ENCODE measurements at places on chromosomes 4 and X.

- DNase-seq: peak; percentile 13
Measured at GRCh38 chr4:60201052-60201673, 999.0 kb upstream of the ADGRL3 start.

DNA sequence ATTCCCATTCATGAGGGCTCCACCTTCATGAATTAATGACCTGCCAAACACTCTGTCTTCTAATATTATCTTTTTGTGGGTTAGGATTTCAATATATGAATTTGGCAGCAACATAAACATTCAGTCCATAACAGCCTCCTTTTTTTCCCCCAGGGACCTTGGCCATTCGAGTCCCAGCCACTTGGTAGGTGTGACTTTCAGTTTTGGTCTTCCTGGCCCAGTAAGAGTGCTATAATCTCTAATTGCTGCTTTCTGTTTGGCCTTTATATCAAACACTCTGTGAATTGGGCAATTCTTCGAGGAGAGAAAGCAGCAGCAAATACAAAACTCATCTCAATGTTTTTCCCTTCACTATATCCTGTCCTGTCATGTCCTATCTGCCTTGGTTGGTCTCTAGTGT is 12.4 kb upstream of the RADX start:
- no peak for DNase-seq

DNA sequence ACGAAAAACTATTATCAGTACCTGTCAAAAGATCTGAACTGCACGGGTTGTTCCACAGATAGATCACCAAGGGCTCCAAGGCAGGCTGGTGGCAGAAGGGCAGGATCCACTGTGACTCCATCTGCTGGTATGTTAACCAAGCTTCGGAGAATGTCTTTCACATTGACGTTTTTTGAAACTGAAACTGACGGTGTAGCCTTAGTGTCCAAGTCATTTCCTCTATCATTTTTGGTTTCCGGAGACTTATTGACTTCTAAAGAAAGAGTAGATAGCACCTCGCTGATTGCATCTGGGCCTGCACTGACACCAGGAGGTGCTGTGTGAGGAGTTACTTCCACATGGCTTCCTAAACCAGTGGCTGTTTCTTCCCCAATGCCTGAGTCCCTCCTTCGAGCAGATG is 186.9 kb downstream of the LRBA start:
- DNase-seq: no peak

DNA sequence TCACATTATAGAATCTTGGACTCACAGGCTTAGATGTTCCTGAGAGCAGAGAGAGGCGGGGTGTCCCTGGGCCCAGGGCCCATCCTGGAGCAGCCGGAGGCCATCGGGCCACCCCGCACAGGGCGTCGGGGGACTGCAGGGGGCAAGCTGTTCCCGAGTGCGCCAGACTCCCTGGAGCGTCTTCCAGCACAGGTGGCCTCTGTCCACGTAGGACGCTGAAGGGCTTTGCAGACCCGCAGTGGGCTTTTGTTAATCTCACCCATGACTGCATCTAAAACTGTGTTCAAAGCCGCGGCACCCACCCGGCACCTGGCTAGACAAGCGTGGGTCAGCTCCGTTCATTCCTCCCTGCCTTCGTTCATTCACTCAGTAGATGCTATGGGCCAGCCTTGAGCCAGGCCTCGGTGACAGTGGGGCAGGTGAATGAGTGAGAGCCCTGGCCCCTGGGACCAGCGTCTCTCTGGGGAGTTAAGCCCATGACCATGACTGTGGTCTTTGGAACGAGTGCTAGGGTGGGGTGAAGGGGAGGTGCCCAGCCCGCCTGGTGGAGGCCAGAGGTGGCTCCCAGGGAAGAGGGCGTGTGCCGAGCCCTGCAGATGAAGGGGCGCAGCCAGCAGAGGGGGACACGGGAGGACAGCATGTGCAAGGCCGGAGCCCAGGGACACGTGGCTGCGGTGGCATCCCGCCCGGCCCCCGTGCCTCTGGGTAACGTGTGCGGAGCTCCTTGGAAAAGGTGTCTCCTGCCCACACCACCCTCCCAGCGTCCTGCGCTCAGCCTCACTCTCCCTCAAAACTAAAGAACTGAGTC is 98.3 kb downstream of the HMX1 start:
- DNase-seq: peak; percentile 5

DNA sequence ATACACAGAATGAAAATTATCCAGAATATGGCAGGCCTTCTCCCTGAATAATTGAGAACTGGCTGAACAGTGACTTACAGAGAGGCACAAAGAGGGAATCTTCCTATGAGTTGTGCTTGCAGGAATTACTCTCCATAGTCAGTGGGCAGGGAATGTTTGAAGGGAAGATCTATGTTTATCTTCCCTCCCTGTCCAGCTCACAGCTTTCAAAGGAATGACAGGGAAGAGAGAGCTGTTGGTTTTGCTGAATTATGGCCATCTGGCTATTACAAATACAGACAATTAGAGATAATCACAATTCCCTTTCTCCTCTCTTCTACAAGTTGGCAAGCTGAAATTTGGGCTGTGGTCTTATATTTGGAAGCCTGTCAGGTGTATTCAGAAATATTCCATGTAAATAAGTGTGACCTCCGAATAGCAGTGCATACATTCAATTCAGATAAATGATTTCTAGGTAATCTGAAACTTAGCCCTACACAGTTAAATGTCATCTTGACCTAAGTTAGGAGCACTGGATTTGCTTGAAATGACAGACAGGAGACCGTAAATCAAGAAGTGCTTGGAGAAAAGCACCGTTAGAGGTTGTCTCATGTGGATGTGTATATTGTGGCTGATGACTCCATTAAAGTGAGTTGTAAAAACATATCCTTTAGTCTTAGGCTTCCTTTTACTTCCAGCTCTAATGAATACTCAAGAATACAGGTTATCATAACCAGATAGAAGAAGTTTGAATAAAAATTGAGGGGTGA is 136.8 kb downstream of the C4orf33 start:
- DNase-seq: no peak

DNA sequence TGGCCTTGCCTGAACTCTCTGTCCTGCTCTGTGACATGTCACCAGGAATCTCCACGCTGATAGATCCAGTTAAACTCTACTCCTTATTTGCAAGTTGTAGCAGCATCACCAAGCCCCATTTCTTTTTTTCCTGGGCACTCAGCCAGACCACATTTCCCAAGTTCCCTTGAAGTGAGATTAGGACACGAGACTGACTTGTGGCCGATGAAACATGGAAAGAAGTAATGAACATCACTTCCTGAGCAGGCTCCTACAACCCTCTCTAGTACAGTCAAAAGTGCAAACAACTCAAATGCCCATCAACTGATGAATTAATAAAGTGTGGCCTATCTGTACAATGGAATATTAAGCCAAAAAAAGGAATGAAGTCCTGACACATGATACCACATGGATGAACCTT is 74.6 kb downstream of the MAP3K15 start:
- no peak for DNase-seq

DNA sequence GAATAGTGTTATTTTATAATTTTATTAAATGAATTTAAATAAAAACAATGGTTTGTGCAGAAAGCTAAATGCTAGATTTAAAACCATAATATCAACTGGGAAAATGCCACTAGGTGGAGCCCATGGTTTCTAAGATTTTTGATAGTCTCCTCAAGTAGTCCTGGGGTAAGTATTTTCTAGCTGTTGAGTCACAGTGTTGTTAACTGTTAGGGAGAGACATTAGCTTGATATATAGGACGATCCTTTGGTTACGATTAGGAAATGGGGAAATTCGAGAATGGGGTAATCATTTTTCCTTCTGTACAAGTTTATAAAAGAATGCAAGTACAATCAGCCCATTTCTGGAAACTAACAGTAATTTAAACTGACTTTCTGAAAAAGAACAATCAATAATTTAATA is 378.4 kb downstream of the ANKRD50 start:
- DNase-seq: no peak

DNA sequence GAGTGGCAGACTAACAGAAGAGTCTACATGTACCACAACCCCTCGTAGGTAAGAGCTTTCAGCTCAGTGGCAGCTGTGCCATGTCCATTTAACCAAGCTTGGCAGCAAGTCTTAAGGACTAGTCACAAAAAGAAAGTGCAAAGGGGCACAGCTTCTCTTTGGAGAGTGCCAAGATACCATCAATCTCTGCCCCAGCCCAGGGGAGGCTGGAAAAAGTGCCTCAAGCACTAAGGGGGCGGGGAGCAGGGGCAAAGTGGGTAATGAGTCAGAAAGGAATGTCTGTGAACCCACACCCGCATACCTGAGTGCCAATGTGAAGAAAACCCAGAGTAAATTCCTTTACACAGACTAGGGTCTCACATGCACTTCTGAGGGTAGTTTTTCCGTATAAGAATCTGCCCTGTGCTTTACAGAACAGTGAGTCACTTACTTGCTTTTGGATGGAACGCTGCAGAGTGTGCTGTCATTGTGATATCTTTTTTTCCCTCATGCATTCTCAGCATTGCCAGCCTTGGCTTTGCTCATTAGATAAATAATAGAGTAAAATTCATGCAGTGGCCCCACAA is 219.8 kb downstream of the ZNF674 start:
- DNase-seq: peak; percentile 72

DNA sequence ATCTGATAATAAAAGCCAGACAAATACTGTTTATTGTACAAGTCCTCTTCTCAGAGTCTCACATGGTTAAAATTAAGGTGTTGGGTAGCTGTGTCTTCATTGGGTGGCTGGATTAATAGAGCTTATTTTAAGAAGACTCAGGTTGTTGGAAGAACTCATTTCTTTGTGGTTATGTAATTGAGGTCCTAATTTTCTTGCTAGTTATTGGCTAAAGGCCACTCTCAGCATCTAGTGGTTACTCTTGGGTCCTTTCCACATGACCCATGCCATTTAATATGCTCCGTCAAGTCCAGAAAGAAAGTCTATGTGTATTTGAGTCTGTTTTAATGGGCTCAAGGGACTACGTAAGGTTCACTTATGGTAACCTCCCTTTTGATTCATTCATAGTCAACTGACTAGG is 1668.6 kb upstream of the AGA start:
- no peak for DNase-seq

DNA sequence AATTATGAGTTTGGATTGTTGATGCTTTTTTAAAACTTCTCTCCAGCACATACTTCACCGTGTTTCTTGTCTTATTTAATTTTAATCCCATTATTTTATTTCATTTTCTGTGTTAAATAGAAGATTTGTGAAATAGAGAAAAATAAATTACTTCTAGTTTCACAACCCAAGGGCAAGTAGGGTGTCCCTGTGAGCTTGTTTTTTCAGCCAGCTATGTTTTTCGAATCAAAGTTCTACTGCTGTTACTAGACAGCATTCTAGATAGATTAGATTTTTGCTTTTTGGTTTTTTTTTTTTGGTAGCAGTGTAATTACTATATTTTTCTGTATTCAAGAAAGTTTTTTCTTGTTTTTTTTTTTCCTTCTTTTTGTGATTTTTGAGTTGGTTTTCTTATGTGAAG is 59.9 kb downstream of the RBPJ start:
- DNase-seq: no peak

DNA sequence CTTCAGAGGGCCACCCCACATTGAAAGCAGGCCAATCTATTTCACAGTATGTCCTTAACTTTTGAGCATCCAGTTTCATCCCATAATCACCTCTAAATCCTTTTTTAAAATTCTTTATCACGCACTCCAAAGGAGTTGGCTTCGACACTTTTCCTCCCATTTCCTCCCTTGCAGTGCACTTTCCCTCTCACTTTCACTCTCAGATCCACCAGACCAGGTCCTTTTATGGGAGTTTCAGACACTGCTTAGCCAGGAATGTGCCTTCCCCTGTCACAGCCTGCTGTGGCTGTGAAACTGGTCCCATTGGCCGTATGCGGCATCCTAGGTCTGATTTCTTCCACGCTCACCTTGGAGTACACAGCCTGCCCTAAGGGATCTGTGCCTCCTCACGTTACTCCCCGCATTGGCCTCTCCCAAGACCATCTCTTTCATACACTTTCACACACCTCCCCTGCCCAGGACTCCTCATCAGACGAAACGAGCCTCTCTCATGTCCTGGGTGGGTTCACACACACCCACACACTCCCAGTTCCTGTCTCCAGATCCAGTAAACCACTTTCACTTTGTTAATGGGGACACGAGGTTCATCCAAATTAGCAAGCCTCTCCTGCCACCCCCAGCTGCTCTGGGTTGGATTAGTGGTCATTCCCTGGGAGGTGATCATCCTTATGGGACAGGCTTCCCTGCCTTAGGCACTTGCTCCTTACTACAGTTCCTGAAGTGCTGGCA is 10.0 kb upstream of the RHOXF2B start:
- no peak for DNase-seq

DNA sequence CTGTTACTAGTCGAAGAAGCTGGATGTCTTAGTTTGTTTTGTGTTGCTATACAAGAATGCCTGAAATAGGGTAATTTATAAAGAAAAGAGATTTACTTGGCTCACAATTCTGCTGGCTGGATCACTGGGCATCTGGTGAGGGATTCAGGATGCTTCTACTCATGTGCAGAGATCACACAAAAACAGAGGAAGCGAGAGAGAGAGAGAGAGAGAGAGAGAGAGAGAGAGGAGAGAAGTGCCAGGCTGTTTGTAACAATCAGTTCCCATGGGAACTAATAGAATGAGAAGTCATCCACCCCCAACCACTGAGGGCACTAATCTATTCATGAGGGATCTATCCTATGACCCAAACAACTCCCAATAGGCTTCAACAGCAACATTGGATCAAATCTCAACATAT is 66.2 kb upstream of the FAM9A start:
- no peak for DNase-seq

- DNase-seq: no peak
Measured at GRCh38 chrX:10619425-10620046, 849 bp downstream of the MID1 start.

DNA sequence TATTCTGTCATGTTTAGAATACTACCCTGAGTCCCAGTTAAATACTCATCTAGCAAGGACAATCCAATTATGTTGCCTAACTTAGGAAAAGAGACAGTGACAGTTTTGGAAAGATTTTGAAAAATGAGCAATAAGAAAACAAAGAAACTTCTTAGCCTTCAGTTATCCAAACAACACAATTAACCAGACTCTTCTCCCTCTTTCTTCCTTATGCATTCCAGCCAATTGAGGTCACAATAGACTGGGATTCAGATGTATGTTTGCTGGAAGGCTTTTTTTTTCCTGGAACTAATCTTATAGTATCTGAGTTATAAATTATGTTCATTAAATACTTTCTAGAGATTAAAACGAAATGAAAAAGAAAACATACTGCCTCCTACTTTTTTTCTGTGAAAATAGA is 109.6 kb downstream of the GUCY2F start:
- no peak for DNase-seq

DNA sequence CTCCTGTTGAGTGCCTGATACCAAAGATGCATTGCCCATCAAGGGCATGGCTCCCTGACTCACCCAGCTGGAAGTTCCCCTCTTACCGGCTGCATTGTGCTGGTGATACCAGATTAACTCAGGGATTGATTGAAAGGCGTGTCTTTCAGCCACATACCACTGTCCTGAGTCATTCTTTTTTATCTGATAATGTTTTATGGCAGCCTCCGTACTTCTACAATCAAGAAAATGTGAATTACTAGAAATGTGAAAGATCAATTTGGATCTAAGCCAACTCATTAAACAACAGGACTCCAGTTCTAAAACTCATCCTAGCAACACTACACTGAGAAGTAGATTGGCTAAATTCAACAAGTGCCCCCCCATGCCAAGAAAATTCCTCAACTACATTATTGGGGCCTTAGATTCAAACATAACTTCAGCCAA is 40.0 kb downstream of the TXK start:
- peak; percentile 36 for DNase-seq
